ENCODE measurements at places on chromosomes 1 and 21.

DNA sequence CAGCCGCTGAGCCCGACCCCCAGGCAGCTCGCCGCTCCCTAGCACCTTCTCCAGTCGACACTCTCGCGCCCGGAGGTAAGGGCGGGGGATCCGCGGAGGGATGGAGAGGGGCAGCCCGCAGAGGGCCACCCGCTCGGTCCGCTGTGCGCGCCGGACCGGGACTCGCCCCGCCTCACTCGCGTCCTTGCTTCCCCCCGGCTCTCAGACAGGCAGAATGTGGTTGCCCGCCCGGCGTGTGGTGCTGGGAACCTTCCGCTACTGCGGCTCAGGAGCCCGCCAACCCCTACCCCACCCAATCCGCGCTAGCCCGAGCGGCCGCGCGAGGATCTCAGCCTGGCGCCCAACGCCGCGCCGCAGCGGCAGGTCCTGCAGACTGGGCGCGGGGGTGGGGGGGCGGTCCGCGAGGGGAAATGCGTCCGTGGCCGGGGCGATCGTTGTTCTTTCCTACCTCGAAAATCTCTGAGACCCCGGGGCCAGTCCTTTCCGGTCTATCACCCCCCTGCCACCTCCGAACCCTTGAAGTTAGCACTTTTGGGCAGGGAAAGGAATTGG lies 404 bp downstream of the LRRC8C start:
- peak; percentile 55 for DNase-seq

GRCh38 chr1:52667984-52668383 lies 30.2 kb downstream of the COA7 start:
- no peak for DNase-seq

- no peak for DNase-seq
These were observed 48.0 kb upstream of the B3GALNT2 start for GRCh38 chr1:235552146-235552716.

DNA sequence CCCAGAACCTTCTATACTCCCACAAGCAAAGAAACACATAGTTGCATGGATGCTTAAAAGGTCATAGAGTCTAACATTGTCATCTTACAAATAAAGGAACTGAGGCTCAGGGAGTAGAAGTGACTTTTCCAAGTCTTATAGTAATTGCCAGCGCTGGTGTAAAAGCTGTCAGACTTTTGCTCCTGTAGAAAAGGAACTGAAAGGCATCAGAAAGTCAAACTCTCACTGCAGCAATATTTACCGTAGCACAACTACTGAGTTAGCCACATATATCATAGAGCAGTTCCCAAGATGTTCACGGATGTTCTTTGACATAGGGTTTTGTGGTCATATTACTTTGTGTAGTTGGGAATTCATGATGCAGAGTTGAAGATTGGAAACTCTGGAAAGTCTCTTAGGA lies 16.6 kb upstream of the USP24 start:
- DNase-seq = no peak

GRCh38 chr21:33976082-33977016 lies 60.7 kb upstream of the ATP5PO start:
- no peak for DNase-seq
